Kidney (tissue), 22 donors: ENCODE measurements at places on chromosomes 6 and 20.
A peak's percentile ranks its signal among the peaks of the same experiment; 100 is the strongest.

DNA sequence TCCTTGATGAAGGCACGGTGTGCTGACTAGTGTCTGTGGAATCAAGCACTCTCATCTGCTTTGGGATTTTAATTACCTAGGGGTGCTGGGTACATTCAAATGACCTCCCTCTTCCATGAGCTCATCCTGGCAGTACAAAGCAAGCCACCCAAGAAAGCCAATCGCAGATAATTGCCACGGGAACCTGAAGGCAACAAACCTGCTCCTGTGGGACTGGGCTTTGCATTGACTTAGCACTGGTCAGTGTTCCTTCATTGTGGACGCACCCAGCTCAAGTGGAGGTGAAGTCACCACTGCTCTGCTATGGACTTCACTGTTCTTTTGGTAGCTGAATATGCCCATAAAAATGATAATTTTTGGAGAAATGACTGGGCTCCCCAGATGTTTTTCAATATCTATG is 261.6 kb upstream of the FERMT1 start:
- no peak for DNase-seq

DNA sequence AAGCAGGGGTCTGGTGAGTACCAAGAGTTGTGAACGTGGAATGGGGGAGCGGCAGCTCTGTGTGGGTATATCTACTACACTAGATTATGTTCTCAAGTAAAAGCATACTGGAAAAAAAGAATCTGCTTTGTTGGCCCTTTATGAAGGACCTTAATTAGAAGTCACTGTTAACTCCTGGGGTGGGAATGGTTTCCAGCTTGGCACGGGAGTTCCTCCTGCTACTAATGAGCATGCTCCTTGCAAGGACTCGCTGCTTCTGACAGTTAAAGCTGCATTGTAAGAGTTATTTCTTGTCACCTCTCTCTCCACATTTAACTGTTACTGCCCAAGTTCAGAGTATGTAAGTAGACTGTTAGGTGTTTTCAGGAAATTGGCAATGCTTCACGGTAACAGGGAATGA is 292.7 kb downstream of the ZFAND3 start:
- DNase-seq, result no peak

DNA sequence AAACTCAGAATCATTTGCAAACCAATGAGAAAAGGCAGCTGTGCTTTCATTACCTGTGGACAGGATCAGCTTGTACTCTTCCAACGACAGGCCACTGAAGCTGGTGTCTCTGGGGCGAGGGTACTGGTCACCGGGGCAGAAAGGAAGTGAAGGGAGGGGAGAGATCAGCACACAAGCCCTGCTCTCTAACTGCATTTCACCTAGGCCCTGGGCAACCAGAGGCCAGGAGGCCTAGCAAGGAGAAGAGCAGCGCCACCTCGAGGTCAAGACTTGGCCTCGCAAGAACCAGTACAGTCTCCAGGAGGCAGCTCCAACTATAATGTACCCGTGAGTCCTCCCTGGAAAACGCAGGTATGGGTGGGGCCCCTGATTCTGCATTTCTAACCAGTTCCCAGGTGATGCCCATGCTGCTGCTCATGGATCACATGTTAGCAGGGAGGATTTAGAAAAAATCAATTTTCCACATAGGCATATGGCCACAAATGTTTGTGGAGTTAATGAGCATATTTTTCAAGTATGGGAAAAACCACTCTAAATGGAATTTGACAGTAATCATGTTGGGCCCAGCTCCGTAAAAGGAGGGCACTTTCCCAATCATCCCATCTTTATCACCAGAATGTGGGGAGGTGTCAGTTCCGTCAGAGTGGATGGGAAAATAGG is 11.0 kb downstream of the UQCC2 start:
- DNase-seq, result peak; percentile 74

- DNase-seq, result no peak
Measured at GRCh38 chr20:10541668-10542411, 106.7 kb downstream of the SLX4IP start.

GRCh38 chr6:106106276-106107042 is 20.3 kb downstream of the PRDM1 start:
- DNase-seq, result no peak

DNA sequence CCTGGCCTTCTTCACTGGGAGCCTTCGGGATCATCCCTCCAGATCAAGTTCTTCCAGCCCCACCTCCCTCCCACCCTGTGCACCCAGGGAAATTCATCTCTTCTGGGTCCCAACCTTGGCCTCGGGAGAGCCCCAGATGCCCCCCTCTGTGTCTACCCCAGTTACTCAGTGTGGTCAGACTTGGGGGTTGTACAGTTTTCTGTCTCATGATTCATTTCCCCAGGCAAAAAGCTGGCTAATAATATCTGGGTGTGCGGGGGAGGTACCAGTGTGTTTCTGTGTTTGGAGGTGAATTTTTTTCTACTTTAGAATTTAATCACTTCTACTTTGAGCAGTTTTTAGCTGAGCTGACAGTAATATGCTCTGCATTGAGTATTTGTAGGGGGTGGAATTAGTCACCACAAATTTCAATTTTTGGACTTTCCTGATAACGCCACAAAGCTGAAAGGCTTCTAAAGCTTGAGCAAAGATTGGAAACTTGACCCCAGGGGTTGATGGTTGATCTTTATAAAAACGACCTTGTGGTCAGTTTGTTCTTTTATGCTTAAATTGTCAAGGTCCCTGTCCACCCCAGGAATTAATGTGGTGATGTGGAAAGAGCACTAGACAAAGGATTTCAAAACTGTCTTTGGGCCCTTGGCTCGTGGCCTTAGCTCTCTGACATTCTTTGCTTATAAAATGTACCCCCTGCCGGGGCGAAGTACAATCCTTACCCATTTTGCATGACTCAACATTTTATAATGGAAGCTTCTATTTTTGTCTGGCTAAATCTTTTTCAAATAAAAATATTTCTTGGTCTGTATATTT is 284.7 kb upstream of the TAB2 start:
- no peak for DNase-seq

- no peak for DNase-seq
Measured at GRCh38 chr20:49706630-49707091, 7.0 kb downstream of the B4GALT5 start.

DNA sequence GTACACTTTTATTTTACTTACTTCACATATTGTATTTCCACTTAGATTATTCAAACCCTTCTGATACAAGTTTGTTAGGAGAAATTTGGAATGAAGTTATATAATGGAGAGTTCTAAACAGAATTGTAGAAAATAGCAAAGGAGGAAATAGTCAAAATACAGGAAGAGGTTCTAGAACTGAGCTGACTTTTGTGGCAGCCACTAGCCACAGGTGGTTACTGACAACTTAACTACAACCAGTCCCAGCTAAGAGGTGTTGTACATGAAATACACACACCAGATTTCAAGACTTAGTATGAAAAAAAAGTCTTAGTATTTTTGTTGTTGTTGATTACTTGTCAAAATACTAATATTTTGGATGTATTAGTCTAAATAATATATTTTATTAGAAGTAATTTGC is 727.4 kb upstream of the CITED2 start:
- no peak for DNase-seq

DNA sequence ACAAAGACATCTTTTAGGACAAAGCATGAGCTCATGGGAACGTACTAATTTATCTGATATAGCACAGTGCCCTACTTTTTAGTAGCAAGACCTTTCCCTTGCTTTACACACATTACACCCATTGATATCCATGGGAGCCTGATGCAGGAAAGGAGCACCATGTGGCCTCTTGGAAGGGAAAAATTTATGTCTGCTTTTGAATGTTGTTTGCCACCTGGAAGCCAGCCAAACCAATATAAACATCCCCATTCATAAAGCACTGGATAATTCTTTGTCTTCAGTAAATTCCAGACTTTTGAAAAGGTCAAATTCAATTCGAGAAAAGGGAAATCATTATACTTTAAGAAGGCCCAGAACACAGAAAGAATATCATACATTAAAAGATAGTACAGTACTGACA is 152.3 kb upstream of the BEND6 start:
- DNase-seq, result no peak

DNA sequence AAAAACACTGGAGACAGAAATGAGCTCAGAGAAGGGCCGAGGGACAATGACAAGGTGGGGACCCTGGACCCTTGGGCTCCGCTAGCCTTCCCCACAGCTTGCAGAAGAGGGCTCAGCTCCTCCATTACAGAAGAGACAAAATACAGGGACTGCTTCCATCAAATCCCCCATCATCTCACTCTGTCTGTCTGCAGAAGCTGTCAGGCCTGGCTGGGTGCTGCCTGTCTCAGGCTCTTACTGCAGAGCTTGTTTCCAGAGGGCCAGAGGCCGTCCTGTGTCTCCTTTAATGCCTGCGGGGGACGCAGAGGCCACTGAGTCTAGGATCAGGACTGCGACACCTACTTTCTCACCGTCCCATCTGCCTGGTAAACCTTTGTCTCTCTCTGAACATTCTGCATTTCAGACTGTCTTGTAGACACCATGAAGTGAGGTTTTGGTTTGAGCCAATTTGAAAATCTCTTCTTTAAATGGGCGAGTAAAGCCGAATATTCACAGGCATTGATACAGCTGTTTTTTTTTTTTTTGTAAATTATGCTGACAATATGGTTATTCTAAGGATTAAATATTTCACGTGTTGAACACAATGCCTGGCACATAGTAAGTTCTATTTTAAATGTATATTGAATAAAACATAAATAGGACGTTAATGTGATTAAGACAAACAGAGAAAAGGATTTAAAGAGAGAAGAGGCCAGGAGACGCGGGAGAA is 28.3 kb downstream of the RNASET2 start:
- DNase-seq, result no peak

DNA sequence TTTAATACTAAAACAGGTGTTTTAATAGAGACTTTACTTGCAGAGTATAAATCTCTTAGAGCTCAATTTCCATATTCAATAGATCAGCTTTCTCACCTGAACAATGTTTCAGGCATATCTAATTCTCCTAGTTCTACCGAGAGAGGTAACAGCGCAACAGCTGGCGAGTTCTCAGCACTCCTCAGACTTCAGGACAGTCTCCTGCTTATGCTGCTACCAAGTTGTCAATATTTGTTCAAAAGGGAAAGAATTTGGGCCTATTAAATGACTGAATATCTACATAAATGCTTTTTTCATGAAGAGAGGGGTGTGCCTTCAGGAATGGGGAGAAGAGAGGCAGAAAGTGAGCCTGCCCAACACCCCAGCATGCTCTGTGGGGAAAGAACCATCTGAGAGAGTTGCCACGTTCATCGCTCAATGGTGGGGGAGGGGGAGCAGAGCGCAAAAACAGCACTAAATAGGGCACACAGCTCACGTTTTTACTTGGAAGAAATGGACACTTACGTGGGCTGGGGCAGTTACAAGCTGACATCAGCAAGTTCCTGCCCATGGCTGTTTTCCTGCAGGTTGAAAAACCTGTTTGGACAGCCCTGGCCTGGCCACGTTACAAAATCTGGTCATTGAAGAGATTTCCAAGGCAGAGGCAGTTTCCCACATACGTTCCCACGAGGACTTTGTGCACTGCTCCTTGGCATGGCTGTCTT is 38.0 kb downstream of the EZR start:
- no peak for DNase-seq

GRCh38 chr20:17559338-17559737 is 10.5 kb upstream of the DSTN start:
- no peak for DNase-seq

GRCh38 chr20:51936377-51936776 is 134.1 kb upstream of the SALL4 start:
- DNase-seq, result no peak

DNA sequence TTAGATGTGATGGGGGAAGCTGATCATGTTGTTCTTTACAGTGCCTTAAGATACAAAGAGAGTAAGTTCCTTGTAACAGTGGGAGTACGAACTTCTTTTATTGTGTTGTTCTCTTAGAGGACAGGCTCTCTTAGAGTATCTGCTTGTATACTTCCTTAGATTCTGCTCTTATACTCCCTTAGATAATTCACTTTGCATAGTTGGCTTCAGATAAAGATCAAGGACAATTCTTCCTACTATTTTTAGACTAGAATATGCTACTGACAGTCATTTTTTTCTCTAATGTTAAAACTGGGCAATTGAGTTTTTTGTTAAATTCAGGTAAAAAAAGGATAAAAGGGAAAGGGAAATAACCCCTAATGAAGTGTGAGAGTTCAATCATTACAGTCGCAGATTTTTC is 138.7 kb downstream of the MYB start:
- no peak for DNase-seq

DNA sequence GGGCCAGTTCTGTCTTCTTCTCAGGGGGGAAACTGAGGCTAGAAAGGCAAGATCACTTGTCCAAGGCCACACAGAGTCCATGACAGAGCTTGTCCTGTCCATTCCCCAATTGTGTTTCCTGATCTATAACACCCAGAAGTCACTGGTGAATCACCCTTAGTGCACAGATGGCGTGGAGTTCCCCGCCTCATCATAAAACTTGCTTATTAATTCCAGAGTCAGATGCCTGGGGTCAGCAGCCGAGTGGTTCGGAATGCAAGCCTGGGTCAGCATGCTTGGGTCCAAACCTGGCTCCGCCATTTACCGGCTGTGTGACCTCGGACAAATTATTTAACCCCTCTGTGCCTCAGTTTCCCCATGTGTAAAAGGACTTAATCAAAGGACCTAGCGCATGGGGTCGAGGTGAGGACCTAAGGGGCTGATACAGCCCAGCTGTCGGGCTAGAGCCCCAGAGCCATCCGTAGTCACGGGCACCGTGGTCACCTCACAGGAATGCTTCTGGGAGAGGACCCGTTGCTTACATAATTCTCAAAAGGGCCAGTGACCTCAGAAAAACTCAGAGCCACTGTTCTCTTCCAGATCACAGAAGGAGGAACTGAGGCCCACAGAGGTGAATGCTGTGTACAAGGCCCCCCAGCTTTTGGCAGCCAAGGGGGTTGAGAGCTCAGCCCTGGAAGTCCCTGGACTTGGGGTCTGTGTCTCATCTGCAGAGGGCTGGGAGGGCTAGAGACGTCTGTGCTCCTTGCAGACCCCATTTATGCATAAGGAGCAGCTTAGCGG is 1.4 kb upstream of the ZBP1 start:
- no peak for DNase-seq
